ENCODE measurements at places on chromosomes 13 and 19. TPM values are rescaled to one million over a fixed set of nuclear protein-coding genes. Genes with fewer than 3 reads are reported as not detected.

The C1QTNF9B gene
- polyA plus RNA-seq, result 0.24 TPM

The HSPB6 gene
- polyA plus RNA-seq, result 524 TPM

DNA sequence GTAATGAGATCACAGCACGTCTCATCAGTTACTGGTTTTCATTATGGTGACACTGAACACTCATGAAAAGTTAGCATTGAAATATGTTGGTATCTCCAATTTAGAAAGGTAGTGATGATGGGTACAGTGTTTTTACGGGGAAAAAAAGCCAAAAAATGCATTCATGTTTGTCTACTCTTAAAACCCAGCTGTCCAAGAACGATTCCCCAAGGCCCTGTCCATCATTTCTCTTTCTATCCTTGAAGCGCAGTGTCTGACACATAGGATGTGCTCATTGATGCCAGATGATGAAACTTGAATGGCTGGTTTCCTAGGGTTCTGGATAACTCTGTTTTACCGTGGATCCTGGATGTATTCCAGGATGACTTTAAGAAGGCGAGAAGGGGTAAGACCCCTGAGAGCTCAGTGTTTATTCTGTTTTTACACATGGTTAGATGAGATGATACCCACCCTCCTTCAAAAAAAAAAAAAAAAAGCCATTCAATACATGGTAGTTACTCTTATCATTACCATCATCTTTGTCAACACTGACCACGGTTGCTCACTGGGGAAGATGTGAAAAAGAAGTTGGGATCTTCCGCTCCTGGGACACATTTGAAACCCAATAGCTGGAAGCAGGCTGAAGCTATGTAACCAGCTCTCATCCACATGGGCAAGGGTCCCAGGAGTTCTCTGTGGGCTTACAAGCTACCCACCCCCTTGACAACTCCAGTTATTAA is 22.5 kb downstream of the SERP2 start:
- no peak for DNase-seq

DNA sequence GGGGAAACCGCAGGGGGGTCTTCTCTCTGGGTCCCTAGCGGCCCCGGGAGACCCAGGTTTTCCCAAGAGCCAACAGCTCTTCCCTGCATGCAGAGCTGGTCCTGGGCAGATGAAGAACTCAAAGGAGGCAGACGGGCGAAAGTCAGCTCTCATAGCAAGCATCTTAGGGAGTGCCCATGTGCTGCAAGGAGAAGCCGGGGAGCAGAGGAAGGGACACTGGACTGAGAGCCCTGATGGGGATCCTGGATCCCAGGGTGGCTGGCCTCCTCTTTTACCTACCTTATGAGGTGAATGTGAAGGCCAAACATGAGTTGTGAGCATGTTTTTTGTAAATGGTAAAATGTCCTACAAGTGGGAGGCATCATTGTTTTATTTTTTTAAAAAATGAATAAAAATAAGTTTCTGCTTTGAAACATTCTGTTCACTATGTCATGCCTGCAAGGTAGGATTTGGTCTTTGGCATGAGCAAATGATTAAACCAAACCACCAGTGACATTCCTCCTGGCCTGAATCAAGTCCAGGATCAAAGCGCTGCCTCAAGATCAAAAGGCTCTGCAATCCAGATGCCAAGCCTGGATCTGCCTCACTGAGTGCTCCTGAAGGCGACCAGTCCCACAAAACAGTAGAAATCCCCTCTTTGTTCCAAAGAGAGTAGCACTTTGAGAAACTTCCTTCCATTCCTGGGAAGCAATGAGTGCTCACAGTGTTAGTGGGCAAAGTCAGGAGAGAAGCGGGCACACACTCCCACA is 92.2 kb upstream of the SERP2 start:
- DNase-seq, result no peak

DNA sequence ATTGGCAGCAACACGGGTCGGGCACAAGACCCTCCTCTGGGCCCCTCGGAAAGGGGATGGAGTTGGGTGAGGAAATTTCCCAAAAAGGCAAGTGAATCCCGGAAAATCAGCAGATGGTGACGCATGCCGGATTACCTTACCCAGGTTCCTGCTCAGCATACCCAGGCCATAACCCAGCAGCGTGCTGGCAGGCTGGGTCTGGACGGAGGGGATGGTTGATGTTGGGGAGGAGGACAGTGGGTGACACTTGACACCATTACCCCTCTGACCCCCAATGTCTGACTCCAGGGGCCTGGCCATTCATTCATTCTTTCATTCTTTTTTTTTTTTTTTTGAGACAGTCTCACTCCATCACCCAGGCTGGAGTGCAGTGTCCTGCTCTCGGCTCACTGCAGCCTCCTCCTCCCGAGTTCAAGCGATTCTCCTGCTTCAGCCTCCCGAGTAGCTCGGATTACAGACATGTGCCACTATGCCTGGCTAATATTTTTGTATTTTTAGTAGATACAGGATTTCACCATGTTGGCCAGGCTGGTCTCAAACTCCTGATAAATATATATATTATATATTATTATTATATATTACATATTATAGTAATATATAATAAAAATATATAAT is 799 bp downstream of the PVR start:
- DNase-seq, result no peak

GRCh38 chr13:32408296-32409000 is 19.5 kb downstream of the N4BP2L1 start:
- no peak for DNase-seq

DNA sequence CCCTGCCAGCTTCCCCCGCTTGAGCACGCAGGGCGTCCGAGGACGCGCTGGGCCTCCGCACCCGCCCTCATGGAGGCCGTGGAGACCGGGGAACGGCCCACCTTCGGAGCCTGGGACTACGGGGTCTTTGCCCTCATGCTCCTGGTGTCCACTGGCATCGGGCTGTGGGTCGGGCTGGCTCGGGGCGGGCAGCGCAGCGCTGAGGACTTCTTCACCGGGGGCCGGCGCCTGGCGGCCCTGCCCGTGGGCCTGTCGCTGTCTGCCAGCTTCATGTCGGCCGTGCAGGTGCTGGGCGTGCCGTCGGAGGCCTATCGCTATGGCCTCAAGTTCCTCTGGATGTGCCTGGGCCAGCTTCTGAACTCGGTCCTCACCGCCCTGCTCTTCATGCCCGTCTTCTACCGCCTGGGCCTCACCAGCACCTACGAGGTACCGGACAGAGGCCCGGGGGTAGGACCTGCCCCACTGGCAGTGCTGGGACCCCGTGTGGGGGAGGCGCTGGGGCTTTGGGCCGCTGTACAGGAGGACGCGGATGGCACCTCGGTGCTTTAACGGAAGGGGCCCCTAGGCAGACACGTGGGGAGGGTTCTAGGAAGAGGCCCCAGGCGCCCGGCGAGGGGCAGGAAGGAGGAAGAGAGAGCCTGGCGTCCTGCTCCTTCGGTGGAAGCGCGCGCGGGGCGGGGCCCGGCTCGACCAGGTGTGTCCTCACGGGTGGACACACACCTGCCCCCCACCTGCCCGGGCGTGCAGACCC is 681 bp downstream of the SLC5A5 start:
- DNase-seq, result no peak

- no peak for DNase-seq
Observed at GRCh38 chr19:20279516-20279915, 112.5 kb downstream of the ZNF486 start.

DNA sequence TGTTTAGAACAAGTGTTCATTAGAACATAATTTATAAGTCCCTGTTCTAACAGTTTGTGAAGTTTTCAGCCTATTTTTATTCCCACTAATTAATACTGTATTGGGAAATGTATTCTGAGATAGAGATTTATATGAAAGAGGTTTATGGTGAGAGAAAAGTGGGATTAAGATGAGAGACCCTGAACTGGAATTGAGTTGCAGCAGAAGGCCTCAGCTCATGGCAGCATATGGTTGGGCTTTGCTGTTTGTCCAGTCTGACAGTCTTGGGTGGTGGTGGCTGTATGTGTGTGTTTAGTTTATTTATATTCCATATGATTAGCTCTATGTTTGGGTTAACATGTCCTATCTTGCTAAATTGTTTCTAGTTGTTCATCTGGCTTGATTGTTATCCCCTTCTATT is 575.1 kb downstream of the SLITRK5 start:
- no peak for DNase-seq

All from adrenal gland (tissue), 19 donors.